Suppressor macrophage (primary cell): ENCODE measurements at places on chromosomes 13 and 19.

DNA sequence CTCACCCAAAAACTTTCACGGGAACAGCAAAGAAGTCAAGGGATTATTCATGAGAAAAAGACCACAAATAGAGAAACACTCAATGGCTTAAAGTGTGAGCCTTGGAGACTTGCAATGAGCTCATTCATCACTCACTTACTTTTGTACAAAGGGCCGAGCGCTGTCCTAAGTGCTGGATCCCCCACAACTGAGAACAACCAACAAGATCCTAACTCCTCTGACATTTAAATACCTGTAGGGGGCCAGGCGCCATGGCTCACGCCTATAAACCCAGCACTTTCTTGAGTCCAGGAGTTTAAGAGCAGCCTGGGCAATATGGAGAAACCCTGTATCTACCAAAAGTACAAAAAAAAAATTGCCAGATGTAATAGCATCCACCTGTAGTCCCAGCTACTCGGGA is 29.4 kb upstream of the ZNF507 start:
- DNase-seq = no peak

GRCh38 chr19:53828531-53828930 is 4.4 kb upstream of the NLRP12 start:
- no peak for DNase-seq

- DNase-seq = no peak
Observed at GRCh38 chr13:76319921-76320320, 566.3 kb downstream of the KCTD12 start.

DNA sequence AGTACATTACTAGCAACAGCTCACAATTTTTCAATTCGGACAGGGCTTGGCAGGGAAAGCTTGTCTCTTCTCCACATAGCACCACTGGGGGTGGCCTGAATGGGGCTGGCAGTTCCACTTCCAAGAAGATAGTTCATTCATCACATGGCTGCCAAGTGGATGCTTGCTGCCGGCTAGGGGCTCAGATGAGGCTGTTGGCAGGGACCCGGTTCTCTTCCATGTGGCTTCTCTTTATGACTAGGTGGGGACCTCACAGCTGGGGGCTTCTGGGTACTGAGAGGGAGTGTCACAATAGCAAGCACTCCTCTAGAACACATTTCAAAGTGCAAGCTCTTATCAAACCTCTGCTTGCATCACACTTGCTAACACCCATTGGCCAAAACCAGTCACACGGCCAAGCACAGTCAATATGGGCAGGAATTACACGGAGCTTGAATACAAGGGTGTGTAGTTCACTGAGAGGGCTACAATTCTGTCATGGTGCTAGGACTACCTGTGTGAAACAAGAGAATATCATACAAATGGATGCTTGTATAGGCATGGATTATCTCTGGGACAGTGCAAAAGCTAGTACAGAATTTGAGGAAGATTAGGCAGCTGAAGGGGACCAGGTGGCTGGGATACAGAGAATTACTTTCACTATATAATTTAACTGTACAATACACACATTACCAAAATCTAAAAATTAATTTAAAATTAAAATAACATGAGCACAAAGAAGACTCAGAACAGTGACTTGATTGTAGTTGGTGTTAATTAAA is 32.3 kb downstream of the ATP7B start:
- no peak for DNase-seq

- no peak for DNase-seq
Observed at GRCh38 chr19:44698492-44699201, at the start of gene CEACAM16. CEACAM16 (plus strand) TSS chr19:44699151; CDS start chr19:44701457, 2,306 bp downstream.

GRCh38 chr13:27644302-27644701 is 22.6 kb downstream of the POLR1D start:
- no peak for DNase-seq

- DNase-seq = peak; percentile 17
Observed at GRCh38 chr13:78402708-78403400, 200.5 kb downstream of the POU4F1 start.
